ENCODE measurements at places on chromosomes 11 and 22.

- no peak for DNase-seq
Observed at GRCh38 chr11:72687326-72687725, 13.1 kb upstream of the PDE2A start.

DNA sequence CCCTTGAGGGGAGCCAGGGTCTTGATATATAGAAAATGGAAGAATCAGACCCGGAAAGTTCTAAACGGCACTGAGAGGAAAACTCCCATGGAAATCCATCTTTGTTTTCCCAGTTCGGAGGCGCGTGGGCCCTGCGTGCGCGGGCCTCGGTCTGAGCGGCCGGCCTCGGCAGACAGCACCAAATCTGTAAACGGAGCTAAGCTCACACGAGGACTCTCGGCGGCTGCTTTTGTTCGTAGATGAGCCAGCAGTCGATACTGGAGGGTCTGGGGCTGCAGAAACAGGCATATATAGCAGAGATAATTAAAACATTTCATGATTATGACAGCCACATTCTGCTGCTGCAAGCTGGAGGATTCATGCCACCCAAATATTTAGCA, 68.5 kb upstream of the PPARA start:
- DNase-seq, result no peak

DNA sequence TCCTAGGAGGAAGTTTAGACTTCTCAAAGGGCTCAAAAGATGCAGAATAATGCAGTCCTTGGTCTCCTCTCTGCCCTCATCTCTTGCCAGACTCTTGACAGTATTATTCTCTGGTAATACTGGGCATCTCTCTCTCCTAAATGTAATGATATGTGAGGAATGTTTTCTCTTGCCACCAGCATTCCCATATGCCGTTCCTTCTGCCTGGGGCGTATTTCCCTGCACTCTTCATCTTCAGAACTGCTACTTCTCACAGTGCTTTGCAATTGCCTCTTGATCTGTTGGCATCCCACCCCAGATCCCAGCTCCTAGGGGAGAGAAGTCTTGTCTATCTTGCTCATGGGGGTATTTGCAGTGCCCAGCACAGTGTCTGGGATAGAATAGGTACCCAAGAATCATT, 107.4 kb downstream of the RASSF10 start:
- no peak for DNase-seq

GRCh38 chr22:44811141-44811540, 58.8 kb downstream of the ARHGAP8 start:
- no peak for DNase-seq

- no peak for DNase-seq
Observed at GRCh38 chr11:130908770-130909625, 7.3 kb downstream of the SNX19 start.

GRCh38 chr22:47195156-47195483, 432.7 kb downstream of the TBC1D22A start:
- no peak for DNase-seq

GRCh38 chr22:35638001-35638400, 10.2 kb upstream of the APOL6 start:
- DNase-seq, result no peak

GRCh38 chr11:62713343-62713742, 5.9 kb downstream of the GNG3 start:
- no peak for DNase-seq

- no peak for DNase-seq
Observed at GRCh38 chr11:134372536-134372935, 39.5 kb downstream of the B3GAT1 start.

- DNase-seq, result no peak
Observed at GRCh38 chr22:37269936-37270678, 12.2 kb upstream of the CYTH4 start.

GRCh38 chr11:66076561-66076960, 6.5 kb downstream of the PACS1 start:
- DNase-seq, result no peak

- DNase-seq, result no peak
Observed at GRCh38 chr11:44223238-44223637, 86.7 kb downstream of the ALX4 start.

- DNase-seq, result no peak
Observed at GRCh38 chr11:117830072-117830471, 5.5 kb upstream of the FXYD2 start.
